Left ventricle myocardium superior (tissue), 1 donor: ENCODE measurements at places on chromosomes 2 and 18. TPM values are rescaled to one million over a fixed set of nuclear protein-coding genes. Genes with fewer than 3 reads are reported as not detected.

Gene ZSCAN30
- 13.2 TPM for total RNA-seq

DNA sequence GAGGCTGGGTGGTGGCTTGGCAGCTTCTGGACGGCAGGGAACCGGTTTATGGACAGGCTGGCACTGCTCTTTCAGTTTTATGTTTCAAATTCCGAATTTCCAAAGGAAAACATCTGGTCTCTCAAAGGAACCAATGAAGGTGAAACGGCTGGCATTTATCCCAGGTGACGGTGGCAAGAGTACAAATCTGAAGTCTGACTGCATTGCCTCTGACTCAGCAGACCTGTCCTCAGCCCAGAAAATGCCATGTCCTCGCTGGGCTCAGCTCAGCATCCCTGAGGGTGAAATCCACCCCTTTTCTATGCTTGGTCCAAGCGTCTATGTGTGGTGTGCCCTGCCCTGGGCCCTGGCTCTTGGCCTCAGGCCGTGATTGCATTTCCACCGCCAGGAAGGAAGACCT is 38.1 kb downstream of the NAPG start:
- DNase-seq: peak; percentile 53

Gene AKAIN1
- not detected for total RNA-seq

DNA sequence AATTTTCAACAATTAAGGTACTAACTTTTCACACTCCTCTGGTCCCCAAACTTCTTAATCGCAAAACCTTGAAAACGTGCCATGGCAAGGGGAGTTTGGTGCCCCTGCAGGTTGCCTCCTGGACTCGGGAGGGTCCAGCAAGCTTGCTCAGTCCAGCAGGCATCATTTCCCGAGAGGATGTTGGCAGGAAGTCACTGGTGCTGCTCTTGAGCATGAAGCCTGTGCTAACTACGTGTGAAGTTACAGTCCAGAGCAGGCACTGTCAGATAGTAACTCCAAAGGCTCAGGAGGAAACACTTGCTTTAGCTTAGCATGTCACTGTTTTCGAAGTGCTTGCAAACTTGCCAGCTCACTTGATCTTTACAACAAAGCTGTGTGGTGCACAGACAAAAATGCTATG is 215.4 kb downstream of the MYCN start:
- DNase-seq: no peak

- DNase-seq: no peak
These were observed 72.8 kb downstream of the PLEKHA3 start for GRCh38 chr2:178553047-178553446.

Gene RAB10
- 101 TPM for total RNA-seq

DNA sequence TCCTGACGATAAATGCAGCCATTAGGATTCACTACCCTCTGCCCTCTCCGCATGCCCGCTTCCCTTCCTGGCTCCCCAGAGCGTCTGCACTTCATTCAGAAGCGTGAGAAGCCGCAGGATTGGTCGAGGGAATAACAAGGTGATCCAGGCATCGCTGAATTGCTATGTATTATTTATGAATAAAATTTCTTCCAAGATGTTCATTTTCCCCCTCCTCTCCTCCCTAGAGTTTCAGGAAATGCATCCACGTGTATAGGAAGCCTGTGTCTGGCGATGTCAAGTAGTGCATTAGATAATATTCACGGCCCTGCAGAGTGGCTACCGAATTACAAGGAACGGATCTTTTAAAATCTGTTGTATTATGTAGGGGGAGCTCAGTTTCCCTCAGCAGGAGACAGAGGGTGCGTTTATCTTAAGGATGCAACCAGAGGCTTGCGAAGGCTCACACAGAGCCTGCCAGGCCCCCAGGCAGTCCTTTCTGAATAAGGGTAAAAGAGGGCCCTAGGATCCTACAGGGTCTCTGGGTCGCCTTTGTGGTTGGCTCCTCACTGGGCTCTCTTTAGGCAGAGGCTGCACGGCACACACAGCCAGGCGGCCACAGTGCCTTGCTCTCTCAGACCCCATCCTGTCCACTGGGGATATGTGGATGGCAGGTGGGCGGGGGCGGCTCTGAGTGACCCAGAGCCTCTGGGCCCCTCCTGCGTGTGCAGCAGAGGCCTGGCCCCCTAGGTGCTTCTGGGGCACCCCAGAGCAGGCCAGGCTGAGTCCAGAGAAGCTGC is 224.1 kb upstream of the PXDN start:
- no peak for DNase-seq
